HepG2 (cell line): ENCODE measurements at places on chromosomes 5 and 9. TPM values are rescaled to one million over a fixed set of nuclear protein-coding genes. Genes with fewer than 3 reads are reported as not detected.
A peak's percentile ranks its signal among the peaks of the same experiment; 100 is the strongest.

DNA sequence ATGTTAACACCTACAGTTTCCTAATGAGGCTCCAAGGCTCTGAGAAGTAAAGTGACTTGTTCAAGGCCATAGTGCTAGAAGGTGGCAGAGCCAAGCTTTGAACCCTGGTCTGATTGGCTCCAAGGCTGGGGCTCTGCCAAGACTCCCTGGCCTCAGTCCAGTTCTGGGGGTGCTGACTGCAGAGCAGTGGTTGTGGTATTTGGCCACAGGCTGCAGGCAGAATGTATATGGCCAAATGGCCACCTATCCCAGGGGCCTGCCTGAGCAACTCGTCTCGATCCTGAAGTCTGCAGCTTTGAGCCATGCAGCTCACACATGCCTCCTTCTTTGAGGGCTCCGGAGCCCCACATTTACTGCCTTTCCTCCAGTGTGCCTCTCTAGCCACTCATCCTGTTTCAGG lies 9.7 kb upstream of the NEK6 start:
- DNase-seq: no peak

DNA sequence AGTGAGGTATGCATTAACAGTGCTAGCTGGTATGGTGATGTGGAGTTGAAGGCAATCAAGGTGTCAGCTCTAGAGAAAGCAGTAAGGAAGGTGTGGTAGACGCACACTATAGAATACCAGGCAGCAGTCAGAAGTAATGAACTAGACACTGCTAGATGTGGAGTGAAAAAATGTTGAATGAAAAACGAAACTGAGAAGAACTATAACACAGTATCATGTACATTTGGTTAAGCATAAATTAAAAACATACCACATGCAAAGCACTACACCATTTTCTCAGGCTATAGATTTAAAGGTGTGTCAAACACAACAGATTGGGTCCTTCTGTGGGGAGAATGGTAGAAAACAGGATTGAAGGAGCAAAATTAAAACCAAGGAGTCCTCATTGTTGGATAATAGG lies 15.4 kb downstream of the ZNF622 start:
- DNase-seq: no peak

GRCh38 chr5:173612948-173613347 lies 3.5 kb downstream of the BOD1 start:
- DNase-seq: peak; percentile 38

GRCh38 chr5:112921026-112921832 lies 798 bp downstream of the REEP5 start:
- peak; percentile 51 for DNase-seq

- DNase-seq: no peak
Measured at GRCh38 chr9:111979561-111979960, 82.9 kb downstream of the UGCG start.

DNA sequence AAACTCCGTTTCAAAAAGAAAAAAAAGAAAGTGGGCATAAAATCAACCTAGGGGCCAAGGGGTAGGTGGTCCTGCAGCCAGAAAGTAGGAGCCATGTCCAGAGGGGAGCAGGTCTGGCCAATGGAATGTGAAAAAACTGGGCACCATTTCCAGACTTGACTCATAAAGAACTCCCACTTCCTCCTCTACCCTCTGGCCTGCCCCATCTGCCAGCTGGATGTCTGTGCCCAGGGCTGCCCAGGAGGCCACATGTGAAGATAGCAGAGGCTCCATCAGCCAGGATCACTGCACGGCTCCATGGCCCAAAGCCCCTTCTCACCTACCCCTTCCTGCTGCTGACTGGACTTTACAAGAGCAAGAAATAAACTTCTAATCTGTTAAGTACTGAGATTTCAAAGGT lies 42.1 kb upstream of the EEIG1 start:
- DNase-seq: no peak

- DNase-seq: no peak
Measured at GRCh38 chr9:2260417-2261306, 245.5 kb downstream of the SMARCA2 start.

GRCh38 chr9:77175151-77175550 lies 2.2 kb upstream of the VPS13A start:
- DNase-seq: no peak

DNA sequence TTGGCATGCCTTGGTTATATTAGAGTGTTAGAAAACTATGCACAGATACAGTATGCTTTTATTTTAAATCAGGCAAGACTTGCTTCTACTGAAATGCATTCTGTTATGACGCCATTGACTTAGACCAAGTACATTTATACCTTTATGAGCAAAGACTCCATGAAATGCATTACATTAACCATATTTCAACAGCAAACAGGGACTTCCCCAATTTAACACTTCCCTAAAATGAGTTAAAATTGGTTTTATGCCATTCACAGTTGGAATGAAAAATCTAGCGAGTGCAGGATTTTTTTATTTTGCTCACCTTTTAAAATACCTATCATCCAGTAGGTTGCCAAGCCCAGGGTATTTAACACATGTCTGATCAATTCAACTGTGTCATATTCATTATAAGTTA lies 272.1 kb upstream of the IZUMO3 start:
- DNase-seq: no peak

DNA sequence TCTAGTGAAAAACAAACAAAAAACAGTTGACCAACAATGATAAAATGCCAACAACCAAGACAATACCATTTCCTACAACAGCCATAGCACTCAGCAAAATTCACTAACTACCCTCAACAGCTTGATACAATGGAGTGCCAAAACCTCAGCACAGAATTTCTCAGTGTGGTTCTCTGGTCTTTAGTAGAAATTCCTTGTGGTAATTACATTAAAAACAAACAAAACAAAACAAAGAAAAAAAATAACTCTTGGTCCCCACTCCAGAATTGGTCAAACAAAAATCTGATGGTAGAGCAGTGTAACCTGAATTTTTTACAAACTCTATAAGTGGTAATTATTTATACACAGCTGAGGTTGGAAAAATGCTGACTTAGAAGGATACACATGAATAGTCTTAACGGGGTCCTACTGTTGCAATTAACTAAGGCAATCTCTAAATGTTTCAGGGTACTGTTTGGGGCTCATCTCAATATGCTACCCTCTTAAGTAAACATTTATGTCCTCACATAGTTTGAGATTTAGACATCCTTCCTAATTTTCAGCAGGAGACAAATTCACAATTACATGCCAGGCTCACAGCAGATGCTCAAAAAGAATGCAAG lies 13.8 kb downstream of the CSNK1A1 start:
- no peak for DNase-seq

- no peak for DNase-seq
Measured at GRCh38 chr5:100803397-100803796, 99.7 kb downstream of the ST8SIA4 start.

- DNase-seq: no peak
Measured at GRCh38 chr5:52994266-52994665, 5.1 kb downstream of the ITGA2 start.

- DNase-seq: no peak
Measured at GRCh38 chr9:35937227-35937626, 20.7 kb downstream of the OR2S2 start.

- no peak for DNase-seq
Measured at GRCh38 chr9:91693226-91693625, 256.8 kb downstream of the ROR2 start.

DNA sequence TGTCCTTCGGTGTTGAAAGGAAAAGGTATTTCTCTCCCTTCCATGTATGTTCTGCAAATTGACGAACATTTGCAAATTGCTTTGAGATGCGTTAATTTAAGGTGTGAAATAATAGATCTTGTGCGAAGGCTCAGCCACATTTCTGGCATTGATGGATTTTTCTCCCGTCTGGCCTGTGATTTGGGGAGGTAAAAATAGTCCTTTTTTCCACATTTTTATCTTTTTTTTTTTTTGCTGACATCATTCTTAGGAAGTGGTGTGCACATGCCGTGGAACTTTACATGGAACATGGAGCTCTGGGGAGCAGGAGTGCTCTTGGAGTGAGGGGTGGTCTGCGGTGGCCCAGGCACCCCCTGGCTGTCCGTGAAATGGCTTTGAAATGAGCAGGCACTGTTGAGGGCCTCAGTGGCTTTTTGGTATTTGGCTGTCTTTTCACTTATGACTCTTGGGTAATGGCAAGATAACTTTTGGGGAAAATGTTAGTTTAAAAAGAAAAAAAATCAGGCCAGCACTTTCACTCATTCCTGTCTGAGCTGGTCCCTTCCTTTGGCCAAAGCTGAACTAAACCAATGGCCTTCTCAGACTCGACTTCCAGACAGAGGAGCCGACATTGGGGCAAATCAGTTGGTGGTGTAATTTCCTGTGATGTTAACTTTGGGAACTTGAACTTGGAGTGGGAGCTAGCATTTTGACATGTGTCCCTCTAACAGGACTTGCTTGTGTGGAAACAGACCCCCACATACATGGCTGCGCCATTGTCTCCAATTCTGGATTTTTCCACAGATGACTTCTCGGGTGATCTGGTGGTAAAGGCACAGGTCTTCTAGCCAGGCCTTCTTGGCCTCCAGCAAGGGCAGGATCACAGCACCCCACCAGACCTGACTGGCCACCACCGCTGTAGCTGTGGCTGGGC lies 4.2 kb downstream of the NEK6 start:
- DNase-seq: no peak

DNA sequence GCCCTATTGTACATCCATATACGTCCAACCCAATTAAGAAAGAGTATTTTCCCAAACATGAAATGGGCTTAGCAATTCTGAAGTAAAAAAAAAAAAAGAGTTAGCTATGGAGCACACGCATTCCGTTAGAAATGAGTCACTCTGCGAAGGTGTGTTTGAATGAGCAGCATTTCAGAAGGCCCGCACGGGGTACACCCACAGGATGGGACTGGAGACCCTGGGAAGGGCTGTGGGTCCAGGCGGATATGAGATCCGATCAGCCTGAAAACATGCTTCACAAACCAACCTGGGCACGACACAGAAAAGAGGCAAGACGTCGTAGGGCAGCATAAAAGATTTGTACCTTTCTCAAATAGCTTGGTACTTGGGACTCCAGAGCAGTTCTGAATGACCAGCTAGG lies 173.9 kb upstream of the KLF9 start:
- no peak for DNase-seq

DNA sequence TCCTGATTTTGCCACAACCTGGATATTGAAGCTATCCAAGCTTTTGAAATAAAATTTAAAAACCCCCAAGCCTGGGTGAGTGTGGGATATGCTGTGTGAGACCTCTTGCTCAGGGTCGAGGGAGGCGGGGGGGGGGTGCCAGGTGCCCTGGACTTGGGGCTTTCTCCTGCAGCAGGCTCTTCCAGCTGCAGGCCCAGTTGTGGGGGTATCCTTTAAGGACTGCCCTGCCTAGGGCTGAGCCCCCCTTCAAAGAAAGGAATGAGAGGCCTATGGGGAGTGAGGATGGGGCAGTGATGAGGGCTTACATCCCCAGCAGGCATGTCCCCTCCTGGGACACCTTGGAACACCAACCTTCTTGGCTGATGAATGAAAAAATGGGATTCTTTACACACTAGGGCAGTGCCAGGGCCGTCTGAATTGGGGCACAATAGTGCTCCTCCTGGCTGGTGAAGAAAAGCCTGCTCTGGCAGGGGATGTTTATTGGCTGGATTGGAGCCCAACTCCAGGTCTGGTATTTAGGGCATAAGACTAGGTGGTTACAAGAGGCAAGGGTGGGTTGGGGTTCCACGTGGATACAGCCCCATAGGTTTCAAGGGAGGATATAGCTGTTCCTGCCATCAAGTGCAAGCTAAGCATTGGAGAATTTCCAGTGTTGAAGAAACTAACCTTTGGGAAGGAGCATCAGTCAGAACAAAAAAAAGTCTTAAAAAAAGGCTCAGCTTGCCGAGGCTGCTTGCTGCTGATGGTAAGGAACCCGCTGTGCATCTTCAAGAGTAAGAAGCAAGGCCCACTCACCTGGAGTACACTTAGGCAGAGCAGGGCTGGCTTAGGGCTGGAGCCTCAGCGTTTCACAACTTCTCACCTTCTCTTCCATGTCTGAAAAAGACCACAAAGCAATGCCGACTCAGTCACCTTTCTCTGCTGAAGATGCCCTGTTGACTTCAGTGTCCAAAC lies 7.0 kb downstream of the HNRNPAB start:
- no peak for DNase-seq

Gene UGT3A1
- not detected in 2 replicates for total RNA-seq

Gene NR4A3
- 0.02 TPM in 1 of 2 replicates, not detected in the other for total RNA-seq

Gene FOXD4L4
- total RNA-seq: 0.38 TPM in 1 of 2 replicates, not detected in the other

Gene BDP1
- total RNA-seq: 22.4 and 30.5 TPM in 2 replicates

Gene LRRC14B
- total RNA-seq: not detected in 2 replicates

Gene COL15A1
- not detected in 2 replicates for total RNA-seq

Gene MCIDAS
- total RNA-seq: not detected in 2 replicates

Gene UCK1
- 24.1 and 25.3 TPM in 2 replicates for total RNA-seq
